CD4-positive, alpha-beta T cell treated with Interleukin-15 for 4 hours (primary cell): ENCODE measurements at places on chromosomes 6 and 20.
A peak's percentile ranks its signal among the peaks of the same experiment; 100 is the strongest.

DNA sequence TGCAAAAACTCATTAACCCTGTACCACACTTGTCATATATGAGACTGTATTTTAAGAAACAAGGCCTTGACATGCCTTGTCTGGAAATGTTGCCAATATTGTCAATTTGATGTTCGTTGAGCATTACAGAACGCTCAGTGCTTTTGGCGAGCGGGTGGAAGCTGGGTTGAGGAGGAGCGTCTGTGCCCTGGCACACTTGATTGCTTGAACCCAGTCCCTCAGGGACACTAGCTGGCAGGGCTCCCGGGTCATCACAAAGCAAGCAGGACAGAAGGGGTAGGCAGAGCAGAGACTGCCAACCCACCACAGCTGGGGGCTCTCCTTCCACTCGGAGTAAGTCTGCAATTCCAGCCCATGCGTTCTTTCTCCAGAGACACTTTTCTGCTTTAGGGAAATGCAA lies 286.3 kb downstream of the KHDC1L start:
- no peak for DNase-seq

GRCh38 chr6:123802351-123802696 lies 1.3 kb upstream of the NKAIN2 start:
- DNase-seq: no peak

DNA sequence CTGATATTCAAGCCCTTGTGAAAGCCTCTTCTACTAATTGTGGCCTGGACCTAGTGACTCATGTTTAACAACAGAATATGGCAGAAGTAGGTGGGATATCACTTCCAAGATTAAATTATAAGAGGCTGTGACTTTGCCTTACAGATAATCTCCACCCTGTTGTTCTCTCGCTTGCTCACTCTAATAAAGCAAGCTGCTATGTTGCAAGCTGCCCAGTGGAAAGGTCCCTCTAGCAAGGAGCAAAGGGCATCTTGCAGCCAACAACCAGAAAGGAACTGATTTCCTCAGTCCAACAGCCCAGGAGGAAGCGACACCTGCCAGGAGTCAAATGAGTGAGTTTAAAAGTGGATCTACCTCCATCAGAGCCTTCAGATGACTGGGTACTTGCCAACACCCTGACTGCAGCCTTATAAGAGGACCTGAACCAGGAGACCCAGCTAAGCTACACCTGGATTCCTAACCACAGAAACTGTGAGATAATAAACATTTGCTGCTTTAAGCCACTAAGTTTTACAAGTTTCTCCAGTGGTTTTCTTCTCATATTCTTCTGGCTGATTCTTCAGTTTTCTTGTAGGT lies 112.6 kb downstream of the FRK start:
- no peak for DNase-seq

- no peak for DNase-seq
Measured at GRCh38 chr6:52573295-52573694, 3.6 kb downstream of the TRAM2 start.

GRCh38 chr6:33008944-33009861 lies at the start of gene HLA-DOA:
HLA-DOA (minus strand) TSS chr6:33009591.
- peak; percentile 50 for DNase-seq

GRCh38 chr6:123658848-123659247 lies 22.1 kb upstream of the TRDN start:
- no peak for DNase-seq

DNA sequence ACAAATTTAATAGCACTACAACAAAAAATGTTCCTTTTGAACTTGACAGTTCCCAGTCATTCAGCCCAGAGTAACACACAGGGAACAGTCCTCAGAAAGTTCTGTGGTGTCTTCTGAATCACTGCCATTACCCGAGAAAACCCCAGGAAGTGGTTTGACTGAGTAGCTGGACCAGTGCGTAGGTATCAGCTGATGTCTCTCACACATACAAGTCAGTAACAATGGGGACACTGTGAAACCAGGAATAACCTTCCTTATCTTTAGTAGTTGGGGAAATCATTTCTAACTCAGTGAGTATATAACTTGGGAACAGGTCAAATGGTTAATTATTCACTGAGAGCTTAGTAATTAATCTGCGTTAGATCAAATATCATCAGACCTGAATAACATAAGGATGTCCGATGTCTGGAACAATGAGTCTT lies 73.1 kb downstream of the HIVEP2 start:
- DNase-seq: peak; percentile 79

- no peak for DNase-seq
Measured at GRCh38 chr20:64150756-64151632, 13.3 kb upstream of the MYT1 start.

GRCh38 chr20:63592661-63593060 lies 18.6 kb upstream of the HELZ2 start:
- DNase-seq: no peak

DNA sequence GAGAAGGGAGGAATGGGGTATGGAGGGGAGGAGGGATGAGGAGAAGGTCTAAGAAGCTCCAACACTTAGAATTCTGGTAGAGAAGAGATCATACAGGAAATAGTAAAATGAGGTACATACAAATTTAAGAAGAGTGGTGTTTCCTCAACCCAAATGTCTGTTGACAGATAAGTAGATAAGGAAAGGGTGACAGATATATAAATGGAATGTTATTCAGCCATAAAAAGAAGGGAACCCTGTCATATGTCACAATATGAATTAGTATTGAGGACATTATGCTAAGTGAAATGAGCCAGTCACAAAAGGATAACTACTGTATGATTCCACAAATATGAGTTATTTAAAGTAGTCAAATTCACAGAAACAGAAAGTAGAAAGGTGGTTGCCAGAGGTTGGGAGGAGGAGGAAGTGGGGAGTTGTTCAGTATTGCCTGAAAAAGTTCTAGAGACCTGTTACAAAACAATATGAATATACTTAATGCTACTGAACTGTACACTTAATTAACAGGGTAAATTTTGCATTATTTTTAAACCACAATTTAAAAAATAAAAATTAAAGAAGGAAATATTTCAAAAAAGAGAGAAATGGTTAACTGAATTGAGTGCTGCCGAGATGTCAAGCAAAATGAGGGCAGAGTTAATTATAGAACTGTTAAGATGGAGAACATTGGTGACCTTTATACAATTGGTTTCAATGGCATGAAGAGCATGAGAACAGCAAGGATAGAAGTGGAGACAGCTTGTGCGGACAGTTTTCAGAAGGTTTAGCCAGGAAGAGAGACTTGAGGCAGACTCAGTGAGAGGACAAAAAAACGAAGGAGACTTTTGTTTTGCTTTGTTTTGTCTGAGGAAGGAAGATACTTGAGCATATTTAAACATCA lies 47.6 kb upstream of the ADGRF4 start:
- DNase-seq: no peak

GRCh38 chr6:70312165-70312745 lies 9.4 kb upstream of the COL9A1 start:
- no peak for DNase-seq

GRCh38 chr6:101747716-101748115 lies 354.2 kb downstream of the GRIK2 start:
- no peak for DNase-seq

DNA sequence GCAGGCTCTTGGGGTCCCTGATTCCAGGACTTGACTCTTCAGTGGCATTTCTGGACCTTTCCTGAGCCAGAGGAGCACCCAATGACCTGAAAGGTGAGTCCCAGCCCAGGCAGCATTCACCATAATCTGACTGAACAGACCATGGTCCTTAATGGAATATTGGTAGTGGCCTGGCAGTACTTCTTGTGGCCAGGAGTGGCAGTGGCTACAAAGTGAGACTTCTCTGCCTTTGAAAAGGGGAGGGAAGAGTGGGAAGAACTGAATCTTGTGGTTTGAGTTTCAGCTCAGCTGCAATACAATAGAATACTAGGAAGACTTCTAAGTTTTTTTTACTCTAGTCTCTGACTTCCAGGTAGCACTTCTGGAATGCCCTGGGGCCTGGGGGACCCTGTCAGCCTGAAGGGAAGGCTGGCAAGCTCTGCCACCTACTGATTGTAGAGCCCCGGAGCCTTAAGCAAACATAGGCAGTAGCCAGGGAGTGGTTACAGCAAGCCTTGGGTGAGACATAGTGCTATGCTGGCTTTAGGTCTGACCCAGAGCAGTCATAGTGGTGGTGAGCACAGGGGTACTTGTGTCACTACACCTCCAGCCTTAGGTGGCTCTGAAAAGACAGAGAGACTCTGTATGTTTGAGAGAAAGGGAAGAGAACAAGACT lies 674.2 kb upstream of the MANEA start:
- DNase-seq: no peak
